Mesenchymal stem cell (in vitro differentiated cells and primary cell): ENCODE measurements at places on chromosomes 4 and X.

- no peak for DNase-seq
These were observed 15.8 kb upstream of the CXorf38 start for GRCh38 chrX:40663078-40663740.

- DNase-seq: no peak
These were observed 27.7 kb upstream of the MOB1B start for GRCh38 chr4:70874268-70875156.

GRCh38 chr4:46441136-46441859 lies 51.4 kb upstream of the GABRA2 start:
- peak; percentile 81 for DNase-seq

DNA sequence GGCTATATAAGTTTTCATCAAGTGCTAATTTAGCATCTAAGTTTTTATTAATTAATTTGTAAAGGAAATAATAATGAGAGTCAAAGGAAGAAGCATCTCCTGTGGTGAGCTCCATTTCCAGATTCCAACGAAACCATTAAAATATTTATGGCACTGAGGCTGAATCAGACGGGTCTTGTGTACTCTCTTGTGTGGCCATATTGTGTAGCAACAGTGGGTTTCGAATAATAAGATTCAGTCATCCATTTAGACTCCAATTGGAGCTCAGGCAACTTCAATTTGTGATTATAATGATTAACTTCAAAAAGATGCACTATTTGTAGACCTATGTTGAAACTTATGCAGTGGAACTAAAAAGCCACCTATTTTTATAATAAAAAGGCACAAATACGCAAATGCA lies 82.4 kb downstream of the SNCA start:
- peak; percentile 49 for DNase-seq

DNA sequence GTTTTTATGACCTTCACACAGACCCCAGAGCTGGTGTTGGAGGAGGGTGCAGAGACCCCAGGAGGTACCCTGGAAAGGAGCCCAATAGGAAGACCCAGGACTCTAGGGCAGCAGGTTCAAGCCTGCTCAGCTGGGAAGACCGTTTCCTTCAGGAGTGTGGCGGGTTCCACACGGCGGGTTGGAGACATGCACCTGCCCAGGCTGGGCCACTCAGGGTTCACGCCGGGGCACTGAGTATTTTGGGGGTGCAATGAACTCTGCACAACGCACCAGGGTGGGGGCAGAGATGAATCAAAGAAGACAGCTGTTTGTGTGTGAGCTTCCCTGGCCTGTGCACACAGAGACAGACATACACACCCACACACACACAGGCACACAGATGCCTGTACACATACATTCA lies 52.5 kb upstream of the PPP2R3B start:
- no peak for DNase-seq

DNA sequence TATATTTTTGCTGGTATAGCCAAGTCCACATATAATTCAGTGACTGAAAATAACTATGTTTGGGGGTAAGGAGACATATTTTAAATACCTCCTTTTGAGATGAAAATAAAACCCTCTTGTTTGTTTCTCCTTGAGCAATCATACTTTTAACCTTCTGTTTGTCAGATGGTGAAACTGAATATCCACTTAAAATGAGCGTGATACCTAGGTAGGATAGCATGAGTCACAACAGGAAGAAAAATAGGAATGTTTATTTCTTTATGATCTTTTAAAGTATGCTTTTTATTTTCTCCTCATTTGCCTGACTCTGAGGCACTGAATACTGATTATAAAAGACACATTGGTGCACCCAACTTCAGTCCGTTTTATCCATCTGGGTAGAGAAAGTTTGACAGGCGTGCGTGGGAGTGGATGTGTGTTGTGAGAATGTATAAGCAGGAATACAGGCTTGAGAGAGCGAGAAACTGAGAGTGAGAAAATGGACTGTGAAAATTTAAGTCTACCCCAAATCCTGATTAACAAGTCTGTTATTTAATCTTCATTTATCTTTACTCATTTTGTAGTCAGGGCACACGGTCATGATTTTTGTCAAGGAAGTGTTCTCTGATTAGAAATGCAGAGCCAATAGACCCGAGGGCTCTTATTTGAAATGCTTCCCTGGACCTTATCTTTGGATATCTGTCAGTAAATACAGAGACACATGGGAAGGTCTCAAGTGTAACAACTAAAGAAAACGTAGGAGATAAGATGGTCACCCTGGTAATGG lies 62.1 kb upstream of the ANTXR2 start:
- no peak for DNase-seq

- DNase-seq: no peak
These were observed 10.0 kb upstream of the CHIC2 start for GRCh38 chr4:54074381-54074780.

DNA sequence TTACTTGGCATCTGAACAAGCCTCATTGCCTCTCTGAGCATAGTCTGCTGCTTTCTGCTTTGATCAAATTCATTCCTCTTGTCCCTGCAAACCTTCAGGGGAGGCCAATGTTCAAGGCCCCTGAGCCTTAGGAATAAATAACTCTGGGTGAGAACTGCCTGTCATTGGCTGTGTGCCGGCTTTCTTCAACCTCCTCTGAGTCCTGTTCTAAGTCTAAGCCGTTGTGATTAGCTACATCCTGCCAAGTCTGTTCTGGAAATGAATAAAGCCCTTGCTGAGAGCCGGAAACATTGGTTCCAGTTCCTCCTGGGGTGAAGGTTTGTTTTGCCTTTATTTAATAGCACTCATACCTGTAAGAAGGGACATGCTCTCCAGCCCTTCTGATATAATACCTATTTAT lies 13.8 kb downstream of the RNF4 start:
- no peak for DNase-seq

GRCh38 chr4:158397781-158398180 lies 123.9 kb upstream of the RXFP1 start:
- no peak for DNase-seq

DNA sequence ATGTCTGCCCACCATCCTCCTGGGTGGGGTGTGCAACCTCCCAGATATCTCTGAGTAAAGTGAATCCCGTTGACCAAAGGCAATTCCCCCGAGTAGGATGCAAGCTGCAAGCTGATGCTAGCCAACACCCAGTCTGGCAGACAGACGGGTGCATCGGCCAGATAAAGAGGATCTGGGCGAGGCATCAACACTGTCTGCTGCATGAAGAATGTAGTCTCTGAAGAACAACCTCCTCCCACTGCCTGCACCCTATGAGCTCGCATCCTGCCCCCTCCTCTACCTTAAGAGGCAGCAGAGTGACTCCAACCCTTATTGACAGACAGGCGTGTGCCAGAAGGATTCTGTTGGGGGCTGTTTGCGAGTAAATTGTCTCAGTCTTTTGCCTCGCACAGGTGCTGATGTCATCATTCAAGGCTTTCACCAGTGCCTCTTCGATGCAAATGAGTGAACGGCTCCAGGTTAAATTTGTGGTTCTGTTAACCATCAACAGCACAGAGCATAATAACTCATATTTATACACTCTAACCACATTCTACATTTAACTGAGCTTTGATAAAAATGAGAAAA lies 546.9 kb downstream of the BCOR start:
- DNase-seq: no peak

GRCh38 chr4:78568640-78569305 lies 17.2 kb downstream of the ANXA3 start:
- no peak for DNase-seq

GRCh38 chr4:128850252-128850651 lies 40.8 kb downstream of the JADE1 start:
- no peak for DNase-seq

GRCh38 chr4:107808572-107808971 lies 16.2 kb upstream of the SGMS2 start:
- DNase-seq: no peak

GRCh38 chrX:99394456-99394855 lies 1015.6 kb downstream of the PCDH19 start:
- DNase-seq: no peak
